NCI-H1436 treated with DMSO at 0.1 percent for 48 hours (cell line): ENCODE measurements at places on chromosomes 5 and 9.

GRCh38 chr9:131593091-131593820 is 47.9 kb downstream of the PRRT1B start:
- no peak for DNase-seq

- DNase-seq: no peak
Measured at GRCh38 chr9:126860077-126860756, at the start of gene ZBTB34. Gene ZBTB34, plus strand, starts transcription at chr9:126860639. Its CDS starts 18,761 bp downstream, at chr9:126879400.

GRCh38 chr5:5605170-5605764 is 182.8 kb downstream of the ICE1 start:
- DNase-seq: no peak

- DNase-seq: no peak
Measured at GRCh38 chr5:85533341-85534047, 1084.2 kb upstream of the COX7C start.

- no peak for DNase-seq
Measured at GRCh38 chr5:119112151-119112550, 41.3 kb downstream of the DMXL1 start.

GRCh38 chr5:87746891-87747377 is 334.2 kb upstream of the CCNH start:
- DNase-seq: no peak

DNA sequence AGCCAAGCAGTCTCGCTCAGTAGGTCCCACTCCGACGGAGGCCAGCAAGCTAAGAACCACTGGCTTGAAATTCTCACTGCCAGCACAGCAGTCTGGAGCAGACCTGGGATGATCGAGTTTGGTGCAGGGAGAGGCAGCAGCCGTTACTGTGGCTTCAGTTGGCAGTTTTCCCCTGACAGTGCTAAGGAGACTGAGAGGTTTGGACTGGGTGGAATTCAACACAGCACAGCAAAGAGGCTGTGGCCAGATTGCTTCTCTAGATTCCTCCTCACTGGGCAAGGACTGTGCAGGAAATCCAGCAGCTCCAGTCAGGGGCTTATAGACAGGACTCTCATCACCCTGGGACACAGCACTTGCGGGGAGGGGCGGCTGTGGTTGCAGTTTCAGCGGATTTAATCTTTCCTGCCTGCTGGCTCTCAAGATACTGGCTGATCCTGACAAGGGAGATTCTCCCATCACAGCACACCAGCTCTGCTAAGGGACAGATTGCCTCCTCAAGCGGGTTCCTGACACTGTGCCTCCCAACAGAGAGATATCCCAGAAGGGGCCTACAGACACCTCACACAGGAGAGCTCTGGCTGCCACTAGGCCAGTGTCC is 122.1 kb downstream of the YIPF5 start:
- DNase-seq: no peak

DNA sequence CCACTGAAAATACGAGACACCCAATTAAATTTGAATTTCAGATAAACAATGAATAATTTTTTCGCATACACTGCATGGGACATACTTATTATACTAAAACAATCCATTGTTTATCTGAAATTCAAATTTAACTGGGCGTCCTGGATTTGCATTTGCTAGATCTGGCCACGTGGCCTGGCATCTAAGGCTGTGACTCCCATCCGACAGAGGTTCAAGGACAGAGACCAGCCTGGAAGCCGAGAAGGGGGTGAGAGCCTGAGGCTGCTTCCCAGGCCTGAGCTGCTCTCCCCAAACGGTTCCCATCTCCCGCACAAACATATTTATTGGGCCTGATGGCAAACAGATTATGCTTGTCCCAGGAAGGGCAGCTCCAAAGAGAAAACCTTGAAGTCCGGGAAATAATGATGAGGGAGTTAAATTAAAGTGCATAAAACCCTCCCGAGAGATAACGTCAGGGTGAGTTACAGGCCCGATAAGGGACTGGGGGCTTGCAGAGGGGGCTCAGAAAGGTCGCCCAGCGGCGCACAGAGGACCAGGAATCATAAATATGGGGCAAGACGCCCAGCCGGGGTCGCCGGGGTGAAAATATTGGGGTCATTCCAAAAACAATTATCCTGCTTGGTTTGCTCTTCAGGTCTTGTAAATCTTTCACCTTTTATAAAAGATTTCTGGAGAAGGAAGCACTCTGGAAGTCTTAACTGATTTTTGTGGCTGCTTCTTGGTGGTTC is 163.7 kb downstream of the GAPVD1 start:
- no peak for DNase-seq

GRCh38 chr9:13111778-13112177 is 167.7 kb downstream of the MPDZ start:
- DNase-seq: no peak

- DNase-seq: no peak
Measured at GRCh38 chr5:110852053-110852452, 113.2 kb downstream of the SLC25A46 start.

DNA sequence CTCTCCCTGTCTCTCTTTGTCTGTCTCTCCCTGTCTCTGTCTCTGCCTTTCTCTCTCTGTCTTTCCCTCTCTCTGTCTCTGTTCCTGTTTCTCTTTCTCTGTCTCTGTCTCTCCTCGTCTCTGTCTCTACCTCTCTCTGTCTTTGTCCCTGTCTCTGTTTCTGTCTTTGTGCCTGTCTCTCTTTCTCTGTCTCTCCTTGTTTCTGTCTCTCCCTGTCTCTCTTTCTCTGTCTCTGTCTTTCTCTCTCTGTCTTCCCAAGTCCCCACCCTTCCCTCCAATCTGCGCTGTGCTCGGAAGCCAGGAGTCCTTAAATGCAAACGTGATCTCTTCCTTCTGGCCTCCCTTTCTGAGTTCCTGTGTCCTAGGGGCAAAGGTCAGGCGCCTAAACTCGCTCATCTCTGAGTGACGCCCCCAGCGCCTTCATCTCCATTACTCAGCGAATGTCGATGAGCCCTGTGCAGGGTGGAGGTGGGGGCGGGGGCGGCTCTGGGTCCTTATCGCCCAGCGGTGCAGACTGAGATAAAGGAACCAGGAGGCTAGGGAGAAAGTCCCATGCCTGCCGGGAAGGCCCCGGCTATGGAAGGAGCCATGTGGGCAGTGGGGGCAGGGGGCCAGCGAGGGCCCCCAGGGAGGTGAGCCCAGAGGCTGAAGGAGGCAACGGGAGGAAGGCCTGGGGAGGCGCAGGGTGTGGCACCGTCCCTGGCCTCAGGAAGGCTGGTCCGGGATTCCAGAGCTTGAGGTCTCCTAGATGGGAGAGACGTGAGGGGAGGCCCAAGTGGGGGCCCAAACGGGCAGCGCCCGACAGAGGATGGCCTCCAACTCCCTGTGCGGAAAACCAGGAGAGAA is 1.5 kb upstream of the SLC6A19 start:
- no peak for DNase-seq

- DNase-seq: no peak
Measured at GRCh38 chr9:90953200-90953599, 151.6 kb downstream of the SYK start.

GRCh38 chr9:5364294-5365024 is 24.8 kb upstream of the RLN1 start:
- no peak for DNase-seq

DNA sequence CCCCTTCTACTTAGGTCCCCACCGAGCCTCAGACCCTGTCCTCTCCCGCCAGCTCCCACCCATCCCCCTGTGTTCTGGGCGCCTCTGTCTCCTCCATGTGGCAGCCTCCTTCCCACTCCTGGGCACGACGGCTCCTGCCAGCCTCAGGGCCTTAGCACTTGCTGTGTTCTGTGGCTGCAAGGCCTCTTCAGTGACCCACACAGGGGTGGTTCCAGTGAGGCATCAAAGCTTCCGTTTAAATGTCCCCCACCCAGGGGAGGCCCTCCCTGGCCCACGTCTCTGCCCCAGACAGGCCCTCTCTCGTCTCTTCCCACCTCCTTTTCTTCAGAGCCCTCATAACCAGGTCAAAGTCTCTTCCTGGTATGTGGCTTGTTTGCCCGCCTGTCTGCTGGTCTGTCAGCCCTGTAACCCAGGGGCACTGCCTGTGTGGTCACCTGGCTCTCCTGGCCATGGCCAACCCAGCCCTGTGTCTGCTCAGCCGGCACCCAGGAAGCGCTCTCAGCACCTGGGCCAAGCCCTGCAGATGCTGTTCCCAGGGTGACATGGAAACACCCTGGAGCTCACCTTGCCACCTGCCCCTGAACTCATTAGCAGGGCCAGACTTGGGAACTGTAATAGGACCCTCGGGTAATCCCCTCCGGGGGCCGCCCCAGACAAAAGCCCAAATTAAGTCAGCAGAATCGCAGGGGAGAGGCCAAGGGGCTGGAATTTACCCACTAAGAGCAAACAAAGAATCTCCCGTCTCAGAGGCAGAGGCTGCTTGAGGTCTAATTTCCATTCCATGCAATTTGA is 33.7 kb downstream of the LHX3 start:
- DNase-seq: peak; percentile 34

DNA sequence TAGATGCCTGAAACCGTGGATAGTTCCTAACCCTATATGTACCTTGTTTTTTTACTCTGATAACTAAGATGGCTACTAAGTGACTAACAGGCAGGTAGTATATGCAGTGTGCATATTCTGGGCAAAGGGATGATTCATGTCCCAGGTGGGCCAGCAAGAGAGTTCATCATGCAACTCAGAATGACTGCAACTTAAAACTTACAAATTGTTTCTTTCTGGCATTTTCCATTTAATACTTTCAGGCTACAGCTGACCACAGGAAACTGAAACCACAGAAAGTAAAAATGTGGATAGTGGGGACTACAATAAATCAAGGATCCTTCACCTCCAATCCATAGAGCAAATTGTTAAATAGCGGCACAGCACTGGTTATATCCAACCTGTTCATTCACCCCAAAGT is 30.7 kb upstream of the VCAN start:
- DNase-seq: no peak

GRCh38 chr9:132644251-132644650 is 25.5 kb downstream of the DDX31 start:
- no peak for DNase-seq

- no peak for DNase-seq
Measured at GRCh38 chr9:127155314-127155960, 33.0 kb upstream of the ANGPTL2 start.

GRCh38 chr5:174532455-174533453 is 191.6 kb upstream of the MSX2 start:
- DNase-seq: peak; percentile 50

- no peak for DNase-seq
Measured at GRCh38 chr5:118303296-118303695, 685.1 kb downstream of the DTWD2 start.

DNA sequence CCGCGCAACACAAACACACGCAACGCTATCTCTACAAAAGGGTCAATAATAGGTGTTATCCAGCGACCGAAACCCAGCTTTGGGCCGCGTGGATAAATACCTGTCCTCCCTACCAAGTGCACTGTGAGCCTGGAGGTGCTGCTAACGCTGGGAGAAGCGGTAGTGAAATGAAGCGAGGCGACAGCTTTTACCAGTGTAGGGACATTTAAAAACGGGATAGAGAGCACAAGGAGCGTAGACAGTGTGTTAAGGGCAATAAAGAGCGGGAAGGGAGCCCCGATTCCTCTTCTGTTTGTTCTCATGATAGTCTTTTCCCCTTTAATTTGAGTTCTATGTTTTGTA is 421 bp upstream of the DEPDC1B start:
- no peak for DNase-seq

DNA sequence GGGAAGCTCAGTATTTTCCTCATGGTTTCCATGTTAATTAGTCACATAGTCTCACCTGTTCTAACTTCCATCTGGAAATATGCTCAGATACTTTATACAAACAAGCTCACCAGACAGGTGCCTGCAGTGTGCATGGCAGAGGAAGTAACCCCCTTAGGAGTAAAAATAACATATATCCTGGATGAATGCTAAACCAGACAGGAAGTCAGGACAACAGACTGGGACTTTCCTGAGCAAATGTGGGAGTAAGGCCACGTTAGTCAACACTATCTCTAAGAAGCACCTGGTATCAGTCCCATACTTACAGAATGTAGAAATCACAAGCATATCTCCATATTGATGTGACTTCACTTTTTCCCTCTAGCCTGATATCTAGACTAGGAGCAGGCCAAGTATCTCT is 128.4 kb downstream of the SEC61B start:
- DNase-seq: no peak

- DNase-seq: no peak
Measured at GRCh38 chr5:115180165-115180709, 10.5 kb upstream of the TRIM36 start.

DNA sequence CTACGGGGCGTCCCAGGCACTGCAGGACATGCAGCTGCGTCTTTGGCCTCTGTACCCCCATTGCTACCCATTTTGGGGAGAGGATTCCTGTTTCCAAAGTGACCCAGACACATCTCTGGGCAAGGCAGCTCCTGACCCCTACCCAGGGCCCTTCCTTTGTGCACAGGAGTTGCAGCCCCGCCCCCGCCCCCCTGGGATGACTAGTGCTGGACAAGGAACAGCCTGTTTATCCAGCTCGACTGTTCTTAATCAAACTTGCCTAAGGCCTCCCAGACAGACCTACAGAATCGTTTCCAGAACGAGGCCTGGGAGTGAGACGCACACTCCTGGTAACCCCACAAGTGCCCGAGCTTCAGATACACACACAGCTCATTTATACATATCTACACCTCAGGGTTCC is 13.2 kb downstream of the DIPK1B start:
- no peak for DNase-seq

DNA sequence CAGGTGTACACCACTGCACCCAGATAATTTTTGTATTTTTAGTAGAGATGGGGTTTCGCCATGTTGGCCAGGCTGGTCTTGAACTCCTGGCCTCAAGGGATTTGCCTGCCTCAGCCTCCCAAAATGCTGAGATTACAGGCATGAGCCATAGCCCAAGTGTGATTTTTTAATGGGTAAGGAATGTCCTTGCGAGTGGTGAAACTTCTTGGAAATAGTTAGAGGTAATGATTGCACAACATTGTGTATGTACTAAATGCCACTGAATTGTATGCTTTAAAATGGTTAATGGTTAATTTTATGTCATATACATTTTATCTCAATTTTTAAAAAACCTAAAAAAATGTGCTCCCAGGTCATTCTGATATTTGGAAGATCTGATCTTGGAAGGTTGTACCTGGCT is 59.9 kb upstream of the IL6ST start:
- no peak for DNase-seq

DNA sequence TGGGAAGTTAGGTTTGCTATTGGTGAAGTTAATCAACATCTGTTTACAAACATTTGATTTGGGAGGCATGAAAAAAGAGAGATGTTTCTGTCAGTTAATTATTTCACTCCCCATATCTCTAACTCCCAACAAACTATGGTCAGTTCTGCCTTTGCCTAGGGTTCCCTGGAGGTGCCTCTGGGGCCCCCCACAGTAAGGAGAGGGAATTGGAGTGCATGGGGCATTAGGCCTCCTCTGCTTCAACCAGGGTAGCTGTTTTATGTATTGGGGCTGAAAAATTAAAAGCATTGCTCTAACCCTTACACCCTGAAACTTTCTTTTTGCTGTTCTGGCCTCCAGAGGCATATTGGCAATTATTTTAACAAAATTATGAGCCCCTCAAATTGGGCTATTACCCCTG is 32.3 kb downstream of the RUSC2 start:
- DNase-seq: no peak

GRCh38 chr9:121354141-121354540 is 15.9 kb downstream of the STOM start:
- no peak for DNase-seq

GRCh38 chr9:90808890-90809685 is 7.5 kb downstream of the SYK start:
- DNase-seq: no peak

- DNase-seq: no peak
Measured at GRCh38 chr5:167866797-167867196, 424.6 kb upstream of the WWC1 start.

GRCh38 chr9:114228016-114228808 is 72.9 kb downstream of the COL27A1 start:
- no peak for DNase-seq

- no peak for DNase-seq
Measured at GRCh38 chr5:91328743-91329142, 54.4 kb downstream of the ARRDC3 start.
